ENCODE measurements at places on chromosomes 3 and 15.

DNA sequence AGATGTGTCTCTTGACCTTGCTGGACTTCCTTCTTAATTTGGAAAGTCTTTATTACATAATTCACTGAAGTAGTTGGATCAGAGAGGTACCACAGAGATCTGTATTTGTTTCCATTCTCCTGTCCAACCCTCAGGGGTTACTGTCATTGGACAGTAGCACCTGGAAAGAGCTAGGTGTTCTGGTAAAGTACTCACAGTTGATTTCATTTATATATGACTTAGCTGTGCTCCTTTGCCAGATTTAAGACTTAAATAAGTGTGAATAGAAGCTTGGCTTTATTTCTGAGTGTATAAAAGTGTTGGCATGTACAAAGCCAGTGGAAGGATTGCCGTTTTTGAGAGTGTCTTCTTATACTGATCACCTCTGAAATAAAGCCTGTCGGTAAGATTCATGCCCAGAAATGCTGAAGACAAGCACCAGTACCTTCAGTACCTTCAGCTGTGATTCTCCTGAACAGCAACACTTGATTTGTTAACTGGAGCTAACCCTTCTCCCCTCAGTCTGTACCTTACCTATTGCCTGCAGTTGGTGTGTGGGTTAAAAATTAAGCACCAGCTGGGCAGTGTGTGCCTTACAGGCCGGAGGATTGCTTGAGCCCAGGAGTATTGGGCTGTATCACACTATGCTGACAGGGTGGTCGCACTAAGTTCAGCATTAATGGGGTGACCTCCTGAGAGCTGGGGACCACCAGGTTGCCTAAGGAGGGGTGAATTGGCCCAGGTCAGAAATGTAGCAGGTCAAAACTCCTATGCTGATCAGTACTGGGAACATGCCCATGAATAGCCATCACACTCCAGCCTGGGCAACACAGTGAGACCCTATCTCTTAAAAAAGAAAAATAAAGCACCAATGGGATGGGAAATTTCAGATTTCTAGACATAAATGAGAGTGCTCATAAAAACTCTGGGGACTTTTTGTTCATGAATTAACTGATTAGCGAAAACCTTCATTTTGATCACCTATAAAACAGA, 197.7 kb downstream of the FNDC3B start:
- DNase-seq: no peak

GRCh38 chr15:56146756-56147155, 96.9 kb downstream of the RFX7 start:
- no peak for DNase-seq

DNA sequence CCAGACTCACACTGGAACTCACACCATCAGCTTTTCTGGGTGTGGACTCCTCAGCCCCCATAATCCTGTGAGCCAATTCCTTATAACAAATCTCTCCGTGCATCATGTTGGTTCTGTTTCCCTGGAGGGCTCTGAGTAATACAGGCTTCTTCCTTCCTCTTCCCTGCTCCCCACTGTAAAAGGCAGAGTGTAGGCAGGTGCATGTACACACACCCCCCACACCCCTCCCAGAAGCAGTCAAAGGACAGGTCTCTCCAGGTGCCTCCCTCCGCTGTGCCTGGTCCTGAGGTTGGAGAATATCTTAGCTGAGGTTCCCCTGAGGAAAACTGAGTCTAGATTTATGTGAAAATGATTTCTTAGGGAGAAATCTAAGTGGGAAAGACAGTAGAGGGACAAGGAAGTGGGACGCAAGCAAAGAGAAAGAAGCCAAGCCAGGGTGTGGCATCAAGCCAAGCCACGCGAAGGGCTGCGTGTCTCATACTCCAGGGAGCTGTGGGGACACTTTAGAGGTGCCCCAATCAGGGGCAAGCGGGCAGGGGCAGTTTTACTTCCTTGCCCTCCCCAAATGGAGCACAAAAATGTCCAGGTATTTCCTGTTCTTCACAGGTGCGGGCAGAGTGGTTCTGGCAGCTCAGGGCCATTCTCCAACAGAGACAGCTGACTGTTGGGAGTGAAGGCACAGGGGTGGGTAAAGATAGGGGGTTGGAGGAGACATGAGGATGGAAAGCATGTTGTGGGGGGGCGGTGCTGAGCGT, 86.6 kb downstream of the HMG20A start:
- DNase-seq: no peak

DNA sequence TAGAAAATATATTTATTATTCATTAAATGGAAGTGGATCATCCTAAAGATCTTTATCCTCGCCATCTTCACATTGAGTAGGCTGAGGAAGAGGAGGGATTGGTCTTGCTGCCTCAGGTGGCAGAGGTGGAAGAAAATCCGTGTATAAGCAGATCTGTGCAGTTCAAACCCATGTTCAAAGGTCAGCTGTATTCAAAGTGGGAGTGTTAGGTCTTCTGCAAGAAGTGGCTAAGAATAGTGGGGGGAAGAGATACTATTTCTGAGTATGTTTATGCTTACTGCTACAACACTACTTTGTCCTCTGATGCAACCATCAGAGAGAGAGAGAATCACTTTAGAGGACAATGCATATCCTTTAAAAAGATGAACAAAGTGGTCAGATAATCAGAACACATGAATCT, 39.5 kb downstream of the YEATS2 start:
- no peak for DNase-seq

Measured in stimulated activated CD4-positive, alpha-beta T cell treated with anti-CD3 and anti-CD28 coated beads, Interleukin-12 subunit alpha, Interleukin-12 subunit beta, amount 100 ng/mL, for 4 hours (primary cell).